Cerebellum (tissue), 4 donors: ENCODE measurements at places on chromosomes 7 and 10. TPM values are rescaled to one million over a fixed set of nuclear protein-coding genes. Genes with fewer than 3 reads are reported as not detected.

- no peak for DNase-seq
These were observed 15.6 kb downstream of the ATG9B start for GRCh38 chr7:151008511-151009323.

VTI1A gene
- 59.8 TPM for total RNA-seq

CD36 gene
- 32.1 TPM for total RNA-seq

PLXNA4 gene
- 20.4 TPM for total RNA-seq

GRCh38 chr10:86306628-86307278, 59.8 kb downstream of the GRID1 start:
- DNase-seq, result no peak

GRCh38 chr7:29518616-29519015, 45.0 kb upstream of the PRR15 start:
- DNase-seq, result no peak
